ENCODE measurements at places on chromosomes 16 and 17.

DNA sequence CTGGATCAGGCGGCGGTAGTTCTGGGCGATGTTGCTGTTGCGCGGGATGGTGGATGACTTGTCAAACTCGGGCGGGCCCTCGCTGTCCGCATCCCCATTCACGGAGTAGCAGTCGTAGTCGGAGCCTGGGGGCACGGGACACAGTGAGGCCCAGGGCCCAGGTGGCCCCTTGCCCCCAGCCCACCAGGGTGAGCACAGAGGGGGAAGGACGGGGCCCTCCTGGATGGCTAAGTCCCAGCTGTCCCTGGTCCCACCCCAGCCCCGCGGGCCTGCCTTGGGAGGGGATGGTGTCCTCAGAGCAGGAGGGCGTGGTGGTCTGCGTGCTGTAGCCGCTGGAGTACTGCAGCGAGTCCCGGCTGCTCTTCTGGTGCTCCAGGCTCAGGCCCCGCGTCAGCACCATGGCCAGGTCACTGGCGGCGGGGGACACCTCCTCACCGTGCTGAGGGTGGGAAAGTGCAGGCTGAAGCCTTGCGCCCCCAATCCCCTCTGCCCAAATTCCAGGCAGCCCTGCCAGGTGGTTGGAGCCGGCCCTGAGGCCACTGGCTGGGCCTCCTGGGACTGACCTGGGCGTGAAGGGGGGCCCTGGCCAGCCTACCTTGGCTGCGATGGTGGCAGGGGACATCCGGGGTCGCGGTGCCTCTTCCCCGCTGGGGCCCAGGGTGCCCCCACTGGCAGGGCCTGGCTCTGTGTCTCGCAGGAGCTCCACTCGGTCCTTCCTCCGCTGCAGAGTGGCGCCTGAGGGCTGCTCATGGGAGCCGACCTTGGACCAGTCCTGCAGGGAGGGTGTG is 18.2 kb downstream of the IL34 start:
- no peak for DNase-seq

DNA sequence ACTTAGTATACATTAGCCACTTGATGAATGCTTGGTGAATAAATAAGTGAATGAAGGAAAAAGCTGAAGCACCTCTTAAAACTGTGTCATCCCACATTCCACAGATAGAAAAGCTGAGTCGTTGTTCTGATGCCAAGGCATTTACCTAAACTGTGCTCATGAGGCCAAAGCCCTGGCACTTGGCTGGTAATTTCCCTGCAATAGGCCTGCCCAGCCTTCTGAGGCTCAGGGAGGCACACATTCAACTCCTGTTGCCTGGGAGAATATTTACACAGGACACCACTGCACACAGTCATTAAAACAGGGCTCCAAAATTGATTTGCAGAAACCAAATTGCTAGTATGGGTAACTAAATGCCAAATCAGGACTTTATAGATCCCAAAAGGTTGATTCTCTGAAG is 333.0 kb upstream of the C16orf82 start:
- DNase-seq = no peak

GRCh38 chr16:8877894-8878522 is 4.1 kb upstream of the LITAFD start:
- no peak for DNase-seq

DNA sequence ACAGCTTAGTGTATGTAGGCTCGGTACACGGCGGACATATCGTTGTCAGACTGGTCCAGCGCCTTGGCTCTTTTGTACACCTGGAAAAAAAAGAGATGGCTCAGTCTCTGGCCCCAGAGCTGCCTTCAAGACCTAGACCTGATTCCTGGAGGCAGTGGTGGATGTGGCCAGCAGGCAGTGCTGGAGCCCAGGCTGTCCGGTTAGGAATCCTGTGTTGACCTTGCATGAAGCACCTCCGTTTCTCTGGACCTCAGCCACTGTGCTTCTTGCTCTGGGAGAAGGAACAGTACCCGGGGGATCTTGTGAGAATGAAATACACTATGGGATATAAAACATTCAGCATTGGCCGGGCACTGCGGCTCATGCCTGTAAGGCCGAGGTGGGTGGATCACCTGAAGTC is 2.8 kb upstream of the ROGDI start:
- no peak for DNase-seq

GRCh38 chr17:42296012-42296411 is 7.7 kb downstream of the STAT5A start:
- DNase-seq = no peak

DNA sequence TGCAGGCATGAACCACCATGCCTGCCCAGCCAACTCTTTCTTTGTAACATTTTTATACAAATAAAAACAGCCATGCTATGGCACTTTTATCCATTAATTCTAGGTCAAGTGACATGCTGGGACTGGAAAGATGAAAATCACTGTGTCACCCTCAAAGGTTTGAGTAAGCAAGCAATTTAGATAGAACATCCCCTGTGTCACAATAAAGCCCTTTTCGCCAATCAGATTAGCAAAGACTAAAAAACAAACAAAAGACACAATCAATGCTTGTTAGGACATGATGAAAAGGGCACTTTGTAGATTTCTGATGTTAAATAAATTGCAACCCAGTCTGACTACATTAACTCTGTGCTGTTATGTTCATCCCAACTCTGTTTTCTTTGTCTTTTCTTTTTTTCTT is 26.4 kb downstream of the CHP2 start:
- no peak for DNase-seq

GRCh38 chr16:57704011-57704904 is 9.7 kb downstream of the DRC7 start:
- DNase-seq = no peak

DNA sequence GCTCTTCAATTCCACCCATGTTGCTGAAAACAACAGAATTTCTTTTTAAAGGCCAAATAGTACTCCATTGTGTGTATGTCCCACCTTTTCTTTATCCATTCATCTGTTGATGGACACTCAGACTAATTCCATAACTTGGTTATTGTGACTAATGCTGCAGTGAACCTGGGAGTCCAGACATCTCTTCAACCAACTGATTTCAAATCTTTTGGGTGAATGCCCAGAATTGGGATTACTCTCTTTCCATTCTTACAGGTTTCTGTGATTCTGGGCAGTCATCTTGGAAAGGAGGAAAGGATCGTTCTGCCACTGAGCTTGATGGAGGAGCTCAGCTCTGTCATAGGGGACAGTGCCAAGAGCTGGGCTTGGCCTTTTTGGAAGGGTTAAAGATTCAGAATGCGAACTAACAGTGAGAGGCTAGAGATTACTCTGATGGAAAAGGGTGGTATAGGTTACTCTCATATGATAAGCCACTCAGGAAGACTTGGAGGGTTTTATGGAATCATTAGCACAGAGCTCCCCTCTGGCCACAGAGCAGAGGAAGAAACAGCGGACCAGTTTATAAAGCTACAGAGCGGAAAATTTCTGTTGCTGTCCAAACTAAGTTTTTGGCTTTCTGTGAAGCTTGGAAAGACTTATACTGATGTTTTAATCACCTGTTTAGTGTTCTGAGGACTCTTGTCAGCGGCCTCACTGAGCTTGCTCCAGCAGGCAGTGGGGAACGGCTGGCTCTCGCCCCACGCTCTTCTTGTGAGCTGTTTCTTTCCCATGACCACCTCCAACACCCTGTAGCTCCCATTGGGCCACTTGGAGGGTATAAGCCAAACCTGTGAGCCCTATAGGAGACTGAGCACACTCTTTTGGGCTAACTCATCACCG is 48.3 kb downstream of the HIC1 start:
- DNase-seq = no peak

GRCh38 chr16:22192261-22193062 is 13.6 kb upstream of the EEF2K start:
- DNase-seq = peak; percentile 68

- DNase-seq = peak; percentile 60
Observed at GRCh38 chr16:57609541-57610401, 18.7 kb upstream of the ADGRG1 start.

DNA sequence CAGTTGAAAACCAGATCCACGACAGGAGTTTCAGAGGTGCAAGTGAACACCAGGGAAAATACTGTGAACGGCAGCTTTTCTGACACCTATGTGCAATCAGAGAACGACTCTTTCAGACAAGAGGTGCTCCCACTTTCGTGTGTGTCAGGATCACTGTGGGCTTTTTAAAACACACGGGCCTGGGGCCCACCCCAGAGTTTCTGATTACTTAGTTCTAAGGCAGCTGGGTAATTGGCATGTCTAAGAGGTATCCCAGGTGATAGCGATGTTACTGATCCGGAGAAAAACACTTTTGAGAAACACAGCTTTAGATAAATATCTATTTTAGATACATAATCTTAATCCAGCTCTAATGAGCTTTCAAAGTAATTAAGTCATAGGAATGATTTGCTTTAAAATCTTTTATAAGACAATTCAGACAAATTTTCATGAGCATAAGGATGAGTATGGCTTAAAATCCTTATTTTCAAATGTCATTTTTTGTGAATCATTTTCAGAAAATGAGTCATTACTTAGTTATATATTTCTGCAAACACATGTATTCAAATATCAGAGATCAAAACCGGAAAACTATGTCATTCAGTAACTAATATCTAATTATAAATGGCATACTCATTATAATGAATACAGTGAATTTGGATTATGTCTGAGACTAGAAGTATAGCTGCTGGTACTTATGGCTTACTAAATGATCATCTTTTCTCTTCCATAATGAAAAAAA is 217.9 kb upstream of the PSMD7 start:
- no peak for DNase-seq

DNA sequence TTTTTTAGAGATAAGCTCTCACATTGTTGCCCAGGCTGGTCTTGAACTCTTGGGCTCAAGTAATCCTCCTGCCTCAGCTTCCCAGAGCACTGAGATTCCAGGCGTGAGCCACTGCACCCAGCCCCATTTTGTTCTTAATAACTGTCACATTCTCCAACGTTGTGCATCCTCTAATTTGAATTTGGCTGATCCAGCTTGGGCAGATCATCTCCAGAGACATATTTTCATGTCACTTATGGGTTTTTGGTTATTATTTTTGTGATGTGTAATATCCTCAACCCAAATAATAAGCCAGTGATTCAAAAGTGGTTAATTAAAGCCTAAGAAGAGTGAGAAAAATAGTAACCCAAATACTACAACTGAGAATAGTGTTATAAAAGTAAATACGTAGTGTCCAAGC is 16.2 kb upstream of the COL1A1 start:
- DNase-seq = no peak

DNA sequence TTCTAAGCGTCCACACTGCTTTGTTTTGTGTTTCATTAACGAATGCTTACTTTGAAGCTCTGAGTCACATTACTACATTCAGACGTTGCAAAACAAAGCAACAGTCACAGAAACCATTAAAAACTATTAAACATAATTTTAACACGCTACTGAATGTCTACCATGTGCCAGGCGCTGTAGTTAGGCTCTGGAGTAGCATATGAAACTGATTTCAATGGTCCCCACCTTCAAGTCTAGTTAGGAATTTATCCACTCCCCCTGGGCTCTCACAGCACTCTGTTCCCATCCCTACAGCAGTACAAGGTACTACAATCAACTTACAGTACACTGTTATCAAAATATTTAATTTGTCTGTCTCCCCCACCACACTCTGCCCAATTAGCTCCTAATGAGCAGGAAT is 631 bp downstream of the UTP6 start:
- DNase-seq = no peak

- DNase-seq = no peak
Observed at GRCh38 chr16:11624205-11624604, 37.5 kb upstream of the LITAF start.

DNA sequence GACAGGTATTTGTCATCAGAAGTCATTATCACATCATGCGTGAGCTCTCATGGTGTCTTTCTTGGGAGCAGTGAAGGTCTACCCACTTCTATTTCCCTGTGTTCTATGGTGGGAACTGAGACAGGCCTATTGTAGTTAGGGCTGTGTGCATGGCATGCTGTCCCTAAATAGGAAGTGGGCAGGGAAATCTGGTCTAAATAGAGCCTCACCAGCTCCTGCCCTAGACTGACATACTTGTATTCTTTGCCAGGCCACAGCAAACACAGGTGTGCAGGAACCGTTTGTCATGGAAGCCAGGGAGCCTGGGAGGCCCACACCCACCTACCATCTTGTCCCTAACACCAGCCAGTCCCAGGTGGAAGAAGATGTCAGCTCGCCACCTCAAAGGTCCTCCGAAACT is 10.1 kb downstream of the SLC7A6 start:
- DNase-seq = no peak

DNA sequence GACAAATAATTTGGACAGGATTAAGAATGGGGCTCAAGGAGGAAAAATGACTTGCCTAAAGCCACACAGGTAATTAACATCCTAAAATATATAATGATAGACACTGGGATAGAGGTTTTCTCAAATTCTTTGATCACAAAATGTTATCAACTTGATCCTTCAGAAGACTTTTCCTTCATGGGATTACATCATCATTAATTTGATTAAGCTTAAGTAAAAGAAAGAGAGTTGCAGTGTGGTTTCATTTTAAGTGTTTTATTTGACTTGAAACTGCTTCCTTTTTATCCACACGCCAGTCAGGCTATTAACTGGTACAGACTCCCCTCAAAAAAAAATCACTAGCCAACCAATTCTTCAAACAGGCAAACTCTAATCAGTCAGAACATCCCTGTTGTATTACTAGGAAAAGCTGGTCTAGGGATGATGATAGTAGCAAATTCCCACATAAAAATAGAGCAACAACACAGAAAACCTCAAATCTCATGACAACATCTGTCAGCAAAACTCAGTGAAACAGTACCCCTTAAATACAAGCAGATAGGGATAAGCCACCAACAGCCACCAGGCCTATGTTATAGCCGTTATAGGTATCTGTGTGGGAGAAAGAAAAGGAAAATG is 32.5 kb downstream of the AKAP10 start:
- DNase-seq = no peak

GRCh38 chr17:47810200-47810821 is 11.3 kb downstream of the OSBPL7 start:
- no peak for DNase-seq

DNA sequence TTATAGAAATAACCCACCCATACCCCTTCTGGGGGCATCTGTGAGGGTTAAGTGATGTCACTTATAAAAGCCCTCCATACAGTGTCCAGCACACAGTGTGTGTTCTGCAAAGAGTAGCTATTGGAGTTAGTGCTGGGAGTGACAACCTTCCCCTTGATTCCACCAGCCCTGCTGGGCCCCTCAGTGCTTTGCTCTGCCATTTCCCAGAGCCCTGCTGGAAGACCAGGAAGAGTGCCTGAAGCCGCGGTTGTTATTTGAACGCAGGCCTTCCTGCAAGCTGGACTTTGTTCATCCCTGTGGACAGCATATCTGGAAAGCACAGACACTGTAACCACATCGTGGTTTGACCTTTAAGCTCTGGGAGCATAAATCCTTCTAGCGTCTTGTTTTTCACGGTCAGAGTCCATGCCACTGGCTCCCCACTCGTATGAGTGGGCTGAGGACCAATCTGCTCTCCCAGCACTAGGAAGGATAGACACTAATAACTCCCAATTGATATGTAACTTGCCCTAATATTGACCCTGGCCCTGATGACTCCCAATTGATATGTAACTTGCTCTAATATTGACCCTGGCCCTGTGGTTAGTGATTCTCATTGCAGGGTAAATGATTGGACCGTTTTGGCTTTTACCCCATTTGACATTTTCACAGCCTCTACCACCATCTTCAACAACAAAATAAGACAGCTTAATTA is 297.1 kb upstream of the MAF start:
- no peak for DNase-seq

All from stimulated activated CD8-positive, alpha-beta memory T cell treated with anti-CD3 and anti-CD28 coated beads, Interleukin-2, amount 100 ng/mL, for 48 hours (primary cell).